ENCODE measurements at places on chromosomes 7 and 10. TPM values are rescaled to one million over a fixed set of nuclear protein-coding genes. Genes with fewer than 3 reads are reported as not detected.

GRCh38 chr10:21238717-21239116 is 286.8 kb downstream of the SKIDA1 start:
- no peaks in the 10 kb centered on the region for H3K4me1 ChIP-seq
- no peak overlapping the region for H3K27ac ChIP-seq
- no peaks in the 10 kb centered on the region for H3K36me3 ChIP-seq
- H3K27me3 ChIP-seq, result no peaks in the 10 kb centered on the region
- DNase-seq, result no peak

DNA sequence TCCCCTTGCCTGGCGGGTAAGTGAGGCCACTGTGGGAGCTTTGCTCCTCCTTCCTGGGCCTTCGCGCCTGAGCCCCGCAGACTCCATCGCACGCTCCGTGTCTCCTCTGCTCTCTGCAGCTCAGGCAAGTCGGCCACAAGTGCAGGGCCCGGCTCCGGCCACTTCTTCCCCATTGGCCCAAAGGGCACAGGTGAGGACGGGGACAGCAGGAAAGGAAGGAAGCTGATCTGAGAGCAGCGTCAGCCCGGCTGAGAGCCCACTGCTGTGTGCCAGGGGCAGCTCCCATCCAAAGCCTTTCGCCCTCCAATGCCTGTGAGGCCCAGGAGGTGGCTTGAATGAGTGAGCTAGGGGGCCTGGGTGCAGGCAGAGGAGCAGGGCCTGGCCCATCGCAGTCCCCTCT is 33.7 kb upstream of the RHEB start:
- no peak overlapping the region for H3K4me3 ChIP-seq
- H3K4me1 ChIP-seq, result peaks cover 5% of the 10 kb centered on the region
- H3K27me3 ChIP-seq, result no peaks in the 10 kb centered on the region

GRCh38 chr7:50679218-50680007 is 103.3 kb downstream of the GRB10 start:
- H3K27me3 ChIP-seq, result no peaks in the 10 kb centered on the region
- H3K27ac ChIP-seq, result no peak overlapping the region
- no peaks in the 10 kb centered on the region for H3K36me3 ChIP-seq
- no peak for DNase-seq
- no peak overlapping the region for H3K4me3 ChIP-seq

GRCh38 chr10:20202337-20202736 is 386.1 kb downstream of the PLXDC2 start:
- H3K27me3 ChIP-seq, result no peaks in the 10 kb centered on the region
- no peaks in the 10 kb centered on the region for H3K4me1 ChIP-seq
- H3K4me3 ChIP-seq, result no peak overlapping the region

DNA sequence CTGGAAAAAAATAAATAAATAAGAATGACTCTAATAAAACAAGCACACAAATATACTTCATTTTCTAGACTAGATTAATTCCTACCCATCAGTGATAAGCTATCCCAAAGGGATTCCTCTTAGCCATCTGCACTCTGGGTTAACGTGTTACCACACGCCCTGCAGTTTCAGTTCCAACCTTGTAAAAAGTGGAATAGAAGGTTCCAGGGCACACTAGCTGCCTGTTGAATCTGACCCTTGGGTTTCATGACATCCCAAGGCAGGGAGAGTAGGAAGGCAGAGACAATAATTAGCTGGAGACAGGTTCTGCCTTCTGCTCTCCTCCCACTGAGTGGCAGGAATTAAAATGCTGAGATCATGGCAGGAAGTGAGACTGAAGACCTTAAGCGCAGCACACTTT is 33.5 kb downstream of the SLC37A3 start:
- peaks cover 8% of the 10 kb centered on the region for H3K4me1 ChIP-seq
- no peaks in the 10 kb centered on the region for H3K27me3 ChIP-seq
- H3K27ac ChIP-seq, result no peak overlapping the region

- peaks cover 3% of the 10 kb centered on the region for H3K36me3 ChIP-seq
- H3K27me3 ChIP-seq, result no peaks in the 10 kb centered on the region
- no peak overlapping the region for H3K4me3 ChIP-seq
- H3K27ac ChIP-seq, result no peak overlapping the region
Measured at GRCh38 chr10:5951167-5951711, 26.1 kb downstream of the IL15RA start.

The TBX20 gene
- 0.12 TPM for total RNA-seq
